ENCODE measurements at places on chromosomes 16 and 17.

GRCh38 chr17:17435323-17435722 lies 41.5 kb upstream of the MED9 start:
- no peak for DNase-seq

DNA sequence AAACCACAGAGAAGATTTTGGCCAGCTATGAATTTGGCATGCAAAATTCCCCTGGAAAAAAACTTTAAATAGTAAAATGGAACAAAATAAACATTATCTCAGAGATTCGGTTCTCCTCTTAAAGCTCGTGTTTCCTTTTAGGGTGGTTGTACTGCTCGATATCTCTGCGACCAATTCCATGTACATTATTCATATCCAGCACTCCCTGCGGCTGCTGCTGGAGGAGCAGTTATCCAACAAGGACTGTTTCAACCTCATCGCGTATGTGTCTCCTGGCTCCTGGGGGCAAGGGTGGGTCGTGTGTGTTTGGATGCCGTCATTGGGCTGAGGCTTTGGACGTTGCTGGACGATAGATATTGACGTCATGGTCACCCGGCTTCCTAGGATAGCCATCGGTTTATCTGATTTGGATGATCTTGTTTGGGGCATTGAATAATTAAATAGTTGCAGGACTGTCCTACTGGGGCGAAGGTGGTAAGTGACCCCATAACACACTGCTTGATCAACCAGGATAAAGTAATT lies 33.8 kb downstream of the VWA3A start:
- DNase-seq, result no peak

GRCh38 chr17:81563861-81564586 lies 11.9 kb upstream of the FAAP100 start:
- no peak for DNase-seq

- no peak for DNase-seq
Observed at GRCh38 chr16:28297784-28298510, 5.6 kb downstream of the SBK1 start.

- DNase-seq, result no peak
Observed at GRCh38 chr16:66388350-66389139, 22.1 kb downstream of the CDH5 start.

DNA sequence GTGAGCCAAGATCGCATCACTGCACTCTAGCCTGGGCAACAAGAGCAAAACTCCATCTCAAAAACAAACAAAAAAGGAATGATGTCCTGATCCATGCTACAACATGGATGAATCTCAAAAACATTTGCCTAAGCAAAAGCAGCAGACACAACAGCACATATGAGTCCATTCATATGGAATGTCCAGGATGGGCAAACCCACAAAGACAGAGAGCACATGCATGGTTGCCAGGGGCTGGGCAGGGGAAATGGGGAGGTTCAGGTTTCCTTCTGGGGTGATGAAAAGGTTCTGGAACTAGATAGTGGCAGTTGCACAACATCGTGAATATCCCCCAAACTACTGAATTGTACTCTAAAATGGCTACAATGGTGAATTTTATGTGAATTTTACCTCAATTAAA lies 35.3 kb upstream of the RAI1 start:
- DNase-seq, result no peak

DNA sequence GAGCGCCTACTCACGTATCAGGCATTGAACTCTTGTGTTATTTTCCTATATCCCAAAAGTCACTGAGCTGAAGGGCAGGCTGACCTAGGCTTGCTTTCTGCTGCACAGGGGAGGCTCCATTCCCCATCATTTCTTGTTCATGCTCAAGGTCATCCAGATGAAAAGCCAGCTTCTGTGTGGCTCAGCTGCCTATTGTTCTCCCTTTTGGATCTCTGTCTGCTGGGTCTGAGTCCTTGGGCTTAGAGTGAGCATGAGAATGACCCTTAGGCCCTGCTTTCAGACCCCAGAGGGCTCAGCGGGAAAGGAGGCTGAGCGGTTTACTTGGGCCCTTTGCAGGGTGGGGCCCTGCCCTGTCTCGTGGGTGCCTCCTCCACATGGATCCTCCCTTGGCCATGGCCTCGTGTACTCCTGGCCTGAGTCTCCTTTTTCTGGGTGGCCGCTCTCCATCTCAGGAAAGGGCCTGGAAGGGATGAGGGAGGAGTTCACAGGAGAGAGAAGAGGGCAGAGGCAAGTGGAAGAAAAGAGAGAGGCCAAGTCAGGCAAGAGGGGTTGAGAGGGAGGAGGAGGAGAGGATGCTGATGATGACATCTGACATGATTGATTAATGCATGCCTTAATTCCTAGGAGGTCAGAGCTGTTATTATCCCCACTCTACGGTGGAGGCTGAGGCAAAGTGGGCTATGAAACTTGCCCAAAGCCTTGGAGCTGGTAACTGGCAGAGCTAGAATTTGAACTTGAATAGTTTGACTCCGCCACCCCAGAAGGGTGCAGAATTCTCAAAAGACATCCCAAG lies 19.8 kb upstream of the MAP3K14 start:
- DNase-seq, result no peak
